ENCODE measurements at places on chromosomes 7 and 10.

DNA sequence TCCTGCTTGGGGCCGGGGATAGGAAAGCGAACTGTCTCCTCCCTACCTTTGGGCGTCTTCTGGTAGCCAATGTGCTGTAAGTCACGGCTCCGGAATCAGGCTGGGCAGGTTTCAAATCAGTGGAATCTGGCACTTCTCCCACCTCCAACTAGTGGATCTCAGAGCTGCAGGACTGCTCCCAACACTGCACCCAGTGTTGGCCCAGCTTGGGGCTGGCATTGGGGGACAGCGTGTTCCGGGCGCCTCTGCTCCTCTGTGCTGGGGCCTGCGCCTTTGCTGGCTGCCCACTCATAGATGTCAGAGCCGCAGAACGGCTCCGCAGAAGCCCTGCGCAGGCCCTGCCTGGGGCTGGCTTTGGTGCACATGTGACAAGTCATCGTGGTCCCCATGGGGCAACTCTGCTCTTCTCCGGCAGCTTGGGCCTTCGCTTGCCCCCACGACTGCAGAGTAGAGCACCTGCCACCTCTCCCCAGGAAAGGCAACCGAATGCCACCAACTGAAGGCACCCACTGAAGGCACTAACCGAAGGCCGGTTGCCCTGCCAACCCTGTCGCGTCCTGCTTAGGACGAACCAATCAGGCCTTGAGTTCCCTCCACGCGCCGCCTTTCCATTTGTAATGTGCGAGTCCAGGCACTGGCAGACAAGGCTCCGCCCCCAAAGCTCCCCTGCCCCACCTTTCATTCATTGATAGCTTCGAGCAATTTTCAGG lies 85.5 kb upstream of the ABI1 start:
- no peak for DNase-seq

- no peak for DNase-seq
These were observed 20.4 kb upstream of the FIGNL1 start for GRCh38 chr7:50470250-50471163.

DNA sequence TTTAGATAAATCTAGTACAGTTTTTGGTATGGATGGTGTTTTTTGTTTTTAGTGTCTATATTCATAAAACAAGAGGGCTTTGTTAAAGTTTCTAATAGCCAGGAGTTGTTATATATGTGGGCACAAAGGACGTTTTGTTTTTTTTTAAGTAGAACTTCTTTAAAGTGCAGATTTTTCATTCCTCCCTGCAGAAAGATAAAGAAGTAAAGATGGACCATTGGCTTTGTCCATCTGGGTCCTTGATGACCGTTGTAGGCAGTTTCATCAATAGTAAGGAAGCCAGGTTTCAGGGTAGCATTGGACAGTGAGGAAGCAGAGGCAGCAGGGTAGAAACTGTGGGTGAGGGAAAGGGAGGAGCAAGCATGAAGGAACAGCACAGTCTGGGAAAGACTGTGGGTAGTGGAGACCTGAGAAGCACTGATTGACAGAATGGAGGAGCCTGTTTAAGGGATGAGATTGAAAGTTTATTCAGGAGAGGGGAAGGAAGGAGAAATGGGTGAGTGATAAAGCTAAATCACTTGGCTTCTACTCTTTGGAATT lies 5.3 kb downstream of the CALU start:
- no peak for DNase-seq

DNA sequence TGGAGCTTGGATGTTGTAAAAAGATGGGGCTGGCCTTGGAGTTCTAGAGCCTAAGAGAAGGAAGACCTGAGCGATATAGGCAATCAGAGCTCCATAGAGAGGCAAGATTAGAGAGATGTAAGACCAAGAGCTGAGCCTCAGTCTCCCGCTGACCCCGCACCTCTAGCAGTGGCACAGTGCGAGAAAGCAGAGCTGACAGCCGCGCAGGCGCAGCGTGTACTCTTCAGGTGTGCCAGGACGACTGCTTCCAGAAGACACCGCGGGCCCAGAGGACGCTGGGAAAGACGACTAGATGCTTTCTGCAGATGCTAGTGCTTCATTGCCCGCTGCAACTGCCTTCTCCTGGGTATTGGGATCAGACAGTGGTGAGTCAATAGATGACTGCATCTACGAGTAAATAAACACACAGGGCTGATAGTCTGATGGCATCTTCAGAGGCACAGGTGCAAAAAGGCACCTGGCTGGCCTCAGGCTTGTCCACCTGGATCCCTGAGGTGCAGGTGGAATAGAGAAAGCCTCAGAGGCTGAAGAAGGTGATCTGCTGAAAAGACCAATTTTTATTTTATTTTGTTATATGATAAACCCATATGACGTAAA lies 38.1 kb upstream of the CCDC6 start:
- no peak for DNase-seq

DNA sequence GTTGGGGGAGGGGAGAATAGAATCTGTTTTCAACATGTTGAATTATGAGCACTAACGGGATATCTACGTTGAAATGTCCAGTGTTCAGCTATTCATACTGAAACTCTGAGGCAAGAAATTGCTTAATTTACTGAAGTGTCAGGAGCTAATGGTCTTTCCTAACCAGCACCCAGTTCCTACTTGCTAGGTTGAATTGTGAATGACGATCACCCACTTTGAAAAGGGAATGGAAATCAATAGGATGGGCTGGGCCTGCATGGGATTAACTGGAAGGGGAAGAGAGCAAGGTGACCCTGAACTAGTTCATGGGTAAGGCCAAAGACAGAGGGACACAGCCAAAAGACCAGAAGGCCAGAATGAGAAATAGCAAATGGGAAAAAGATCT lies 51.3 kb downstream of the HIPK2 start:
- DNase-seq = no peak

DNA sequence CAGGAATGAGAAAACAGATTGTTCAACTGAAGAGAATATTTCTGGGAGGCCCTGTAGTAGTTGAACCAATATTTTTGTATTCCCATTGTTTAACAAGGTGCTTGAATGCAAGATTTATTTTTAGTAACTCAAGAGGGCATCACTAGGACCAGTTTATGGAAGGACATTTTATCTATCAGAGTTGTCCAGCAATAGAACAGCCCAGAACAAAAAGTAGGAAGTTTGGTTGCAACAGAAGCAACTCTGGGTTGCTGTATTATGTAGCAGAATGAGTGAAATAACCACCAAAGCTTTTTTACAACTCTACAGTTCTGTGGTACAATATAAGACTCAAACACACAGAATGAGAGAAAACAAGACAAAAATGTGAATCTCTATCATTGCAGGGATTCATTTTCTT lies 34.7 kb downstream of the CPED1 start:
- no peak for DNase-seq

- DNase-seq = no peak
These were observed 49.9 kb downstream of the DNAJC1 start for GRCh38 chr10:21953585-21954057.

- no peak for DNase-seq
These were observed 283.0 kb downstream of the BBS9 start for GRCh38 chr7:33412331-33412730.

DNA sequence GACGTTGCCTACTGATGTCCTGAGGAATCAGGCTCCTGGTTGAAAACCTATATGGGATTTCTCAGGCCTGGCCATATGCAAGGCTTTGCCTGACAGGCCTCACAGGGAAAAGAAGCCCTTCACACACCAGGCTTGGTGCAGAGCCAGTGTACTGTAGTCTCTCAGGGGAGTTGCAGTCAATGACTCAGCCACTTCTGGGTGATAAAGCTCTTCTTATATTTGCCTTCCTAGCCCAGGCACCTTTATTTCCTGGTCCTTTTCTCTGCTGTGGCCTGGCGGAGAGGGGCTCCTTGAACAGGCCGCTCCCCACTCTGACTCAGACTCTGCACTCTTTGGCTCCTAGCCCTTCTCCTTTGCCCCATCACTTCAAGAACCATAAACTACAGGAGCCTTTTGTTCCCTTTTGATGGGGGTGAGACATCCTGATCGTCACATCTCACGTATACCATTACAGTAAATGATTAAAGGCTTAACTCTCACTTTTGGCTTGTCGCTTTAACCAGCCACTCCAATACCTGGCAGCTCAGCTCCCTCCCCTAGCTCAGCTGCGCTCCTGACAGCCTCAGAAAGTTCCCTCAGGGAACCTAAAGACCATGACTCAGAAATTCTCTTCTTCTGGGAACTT lies 33.5 kb downstream of the DPY19L1 start:
- no peak for DNase-seq

DNA sequence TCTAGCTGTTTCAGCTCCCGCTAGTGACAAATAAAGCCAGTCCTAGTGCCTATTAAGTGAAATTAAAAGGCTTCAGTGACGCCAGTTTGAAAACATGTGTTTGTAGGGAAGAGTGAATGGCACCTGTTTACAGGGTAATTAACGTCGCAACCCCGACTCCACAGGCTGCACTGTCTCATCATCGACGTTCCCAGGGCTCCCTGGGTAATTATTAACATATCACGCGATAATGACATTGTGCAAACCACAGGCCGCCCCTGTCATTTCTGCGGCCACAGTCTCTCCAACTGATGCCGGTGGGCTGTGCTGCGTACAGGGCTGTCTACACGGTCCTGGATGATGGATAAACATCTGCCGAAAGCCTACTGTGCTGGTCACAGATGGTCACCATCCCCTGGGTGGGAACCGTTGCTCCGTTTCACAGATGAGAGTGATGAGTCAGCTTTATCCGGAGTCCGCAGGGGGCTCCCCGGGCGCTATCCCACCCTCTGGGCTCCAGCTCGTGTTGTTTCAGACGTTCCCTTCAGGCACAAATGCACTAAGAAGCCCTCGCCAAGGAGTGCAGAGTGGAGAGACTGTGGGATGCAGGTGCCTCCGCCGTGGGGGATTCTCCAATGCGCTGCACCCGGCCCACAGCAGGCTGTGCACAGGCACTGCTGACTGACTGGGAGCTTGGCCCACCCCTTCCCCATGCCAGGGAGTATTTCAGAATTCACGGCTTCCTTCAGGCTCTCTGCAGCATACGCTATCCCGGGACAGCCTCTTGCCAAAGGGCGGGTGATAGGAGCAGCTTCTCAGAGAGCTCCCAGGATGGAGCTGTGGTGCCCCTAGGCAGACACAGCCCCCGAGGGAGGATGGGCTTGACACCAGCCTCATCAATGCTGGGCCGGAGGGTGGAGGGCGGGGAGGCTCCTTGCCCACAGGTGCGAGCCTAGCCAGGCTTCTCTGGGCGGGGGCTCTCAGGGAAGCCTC lies 491.8 kb upstream of the FOXK1 start:
- no peak for DNase-seq
